ENCODE measurements at places on chromosomes 7 and 10.

DNA sequence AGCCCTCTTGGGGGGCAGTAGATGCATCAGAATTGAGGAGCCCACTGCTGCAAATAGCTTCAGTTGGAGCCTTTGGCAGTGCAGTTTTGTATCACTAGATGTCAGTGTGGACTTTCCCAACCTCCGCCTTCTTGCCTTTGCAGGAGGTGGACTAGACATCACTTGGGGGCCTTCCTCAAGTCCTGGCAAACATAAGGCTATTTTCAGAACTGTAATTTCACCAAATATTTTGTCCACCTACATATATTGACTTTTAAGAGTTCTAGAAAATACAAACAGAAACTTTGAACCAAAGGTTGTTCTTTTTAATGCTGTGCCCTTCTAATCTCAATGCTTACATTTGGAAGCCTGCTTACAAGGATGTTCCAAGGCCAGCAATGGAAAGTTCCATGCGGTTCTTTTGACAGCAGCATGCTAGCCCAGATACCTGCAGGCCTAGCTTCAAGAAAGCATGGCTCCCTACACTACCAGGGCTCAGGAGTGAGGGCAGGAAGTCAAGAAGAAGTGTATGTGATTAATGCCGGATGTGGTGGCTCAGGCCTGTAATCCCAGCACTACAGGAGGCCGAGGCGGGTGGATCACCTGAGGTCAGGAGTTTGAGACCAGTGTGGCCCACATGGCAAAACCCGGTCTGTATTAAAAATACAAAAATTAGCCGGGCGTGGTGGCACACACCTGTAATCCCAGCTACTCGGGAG is 8.0 kb upstream of the ZNRF2 start:
- DNase-seq = peak; percentile 43

- no peak for DNase-seq
These were observed 39.1 kb downstream of the LHPP start for GRCh38 chr10:124500757-124501156.

DNA sequence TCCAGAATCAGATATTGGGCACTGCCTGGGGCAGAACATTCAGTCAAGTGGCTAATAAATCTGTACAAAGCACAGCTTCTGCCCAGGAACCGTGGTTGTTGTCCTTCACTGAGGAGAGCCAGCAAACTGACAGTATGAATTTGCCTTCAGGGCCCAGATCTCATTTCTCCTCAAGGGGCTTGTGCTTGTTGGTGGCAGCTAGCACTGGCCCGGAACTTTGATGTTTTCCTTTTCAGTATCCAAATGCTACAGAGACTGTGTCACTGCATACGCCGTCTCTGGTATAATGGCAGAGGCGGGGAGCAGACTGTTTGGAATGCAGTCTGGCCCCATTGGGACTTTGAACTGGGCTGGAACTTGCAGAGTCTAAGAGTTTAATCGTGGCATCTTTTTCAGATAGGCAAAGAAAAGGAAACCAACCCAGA is 30.4 kb upstream of the ADD3 start:
- DNase-seq = no peak

DNA sequence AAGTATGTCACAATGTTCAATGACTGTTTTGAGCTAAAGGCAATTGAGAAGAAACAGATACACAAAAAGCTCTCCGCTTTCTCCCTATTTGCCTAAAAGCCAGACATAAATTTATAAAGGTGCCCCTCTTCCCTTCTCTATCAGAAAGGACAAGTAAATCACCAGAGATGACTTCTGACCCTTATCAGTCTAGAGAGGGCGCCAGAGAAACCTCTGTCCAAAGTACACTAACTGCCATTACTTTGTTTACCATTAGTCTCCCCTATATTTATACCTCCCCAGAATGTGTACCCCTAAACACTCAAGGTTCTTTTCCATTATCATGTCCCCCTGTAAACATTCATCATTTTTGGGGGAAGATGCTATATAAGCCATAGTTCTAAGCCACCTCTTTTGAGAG is 49.3 kb downstream of the TPK1 start:
- DNase-seq = no peak

- no peak for DNase-seq
These were observed 29.1 kb downstream of the NAPEPLD start for GRCh38 chr7:103119791-103120291.

GRCh38 chr7:48096273-48096672 is 7.2 kb downstream of the UPP1 start:
- no peak for DNase-seq

DNA sequence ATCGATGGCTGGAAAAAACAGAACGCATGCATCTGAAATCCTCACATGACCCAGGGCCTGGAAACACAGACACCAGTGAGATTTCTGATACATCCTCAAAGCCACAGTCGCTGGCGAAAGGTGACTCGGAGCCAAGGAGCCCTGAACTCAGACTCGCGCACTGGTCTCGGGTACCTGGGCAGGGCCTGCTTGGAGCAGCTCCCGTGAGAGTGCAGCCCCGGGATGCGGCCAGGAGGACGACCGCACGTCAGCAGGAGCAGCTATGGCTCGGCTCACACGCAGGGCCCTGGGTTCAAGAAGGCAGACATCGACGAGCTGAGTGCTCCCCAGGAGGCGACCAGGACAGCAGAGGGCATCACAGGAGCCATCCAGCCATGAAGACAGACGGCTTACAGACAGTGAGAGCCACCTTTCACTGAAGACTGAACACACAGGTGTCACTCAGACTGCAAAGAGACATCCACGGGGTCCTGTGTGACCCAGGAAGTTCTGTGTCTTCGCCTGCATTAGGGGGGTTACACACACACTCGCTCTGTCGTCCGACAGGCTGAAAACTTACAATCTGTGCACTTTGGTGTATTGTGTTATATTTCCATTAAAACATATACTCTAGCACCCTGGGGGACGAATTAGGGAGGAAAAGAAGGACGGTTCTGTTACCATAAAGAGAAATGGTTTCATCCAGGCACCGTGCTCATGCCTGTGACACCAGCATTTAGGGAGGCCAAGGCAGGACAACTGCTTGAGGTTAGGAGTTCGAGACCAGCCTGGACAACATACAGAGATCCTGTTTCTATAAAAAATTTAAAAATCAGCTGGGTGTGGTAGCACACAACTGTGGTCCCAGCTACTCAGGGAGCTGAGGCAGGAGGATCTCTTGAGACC is 227.7 kb downstream of the MAD1L1 start:
- no peak for DNase-seq

DNA sequence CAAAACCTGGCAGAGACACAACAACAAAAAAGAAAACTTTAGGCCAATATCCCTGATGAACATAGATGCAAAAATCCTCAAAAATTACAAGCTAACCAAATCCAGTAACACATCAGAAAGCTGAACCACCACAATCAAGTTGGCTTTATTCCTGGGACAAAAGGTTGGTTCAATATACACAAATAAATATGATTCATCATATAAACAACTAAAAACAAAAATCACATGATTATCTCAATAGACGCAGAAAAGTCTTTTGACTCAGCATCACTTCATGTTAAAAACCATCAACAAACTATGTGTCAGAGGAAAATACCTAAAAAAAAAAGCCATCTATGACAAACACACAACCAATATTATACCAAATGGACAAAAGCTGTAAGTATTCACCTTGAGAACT is 283.5 kb downstream of the THSD7A start:
- DNase-seq = no peak

DNA sequence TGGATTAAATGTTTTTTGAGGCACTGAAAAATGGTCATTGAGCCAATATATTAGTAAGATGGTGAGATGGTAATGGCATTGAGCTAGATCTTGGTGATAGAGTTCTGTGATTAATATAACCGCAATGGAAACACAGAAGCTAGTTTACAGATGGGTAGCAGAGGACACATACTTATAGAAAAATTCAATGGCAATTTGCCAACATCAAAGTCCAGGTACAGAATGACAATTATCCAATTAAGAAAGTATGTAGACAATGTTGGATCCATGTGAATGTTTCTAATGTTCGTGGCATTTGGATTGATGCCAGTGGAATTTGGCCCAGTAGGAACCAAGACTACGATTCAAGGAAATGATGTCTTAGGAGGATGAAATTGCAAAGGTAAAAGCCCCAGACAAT is 187.8 kb downstream of the GNAT3 start:
- DNase-seq = no peak

GRCh38 chr10:101602761-101603398 is 14.8 kb downstream of the DPCD start:
- DNase-seq = peak; percentile 86

DNA sequence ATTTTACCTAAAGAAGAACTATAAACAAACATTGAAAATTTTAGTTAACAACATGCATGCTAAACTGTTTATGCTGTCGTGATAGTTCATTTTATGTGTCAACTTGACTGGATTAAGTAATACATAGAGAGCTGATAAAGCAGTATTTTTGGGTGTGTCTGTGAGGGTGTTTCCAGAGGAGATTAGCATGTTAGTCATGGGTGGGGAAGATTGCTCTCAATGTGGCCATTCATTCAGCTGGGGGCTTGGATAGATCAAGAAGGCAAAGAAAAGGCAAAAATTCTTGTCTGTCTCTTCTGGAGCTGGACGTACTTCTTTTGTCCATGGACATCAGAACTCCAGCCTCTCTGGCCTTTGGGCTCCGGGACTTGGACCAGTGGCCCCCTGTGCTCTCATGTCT is 172.9 kb upstream of the SEMA3E start:
- DNase-seq = no peak

DNA sequence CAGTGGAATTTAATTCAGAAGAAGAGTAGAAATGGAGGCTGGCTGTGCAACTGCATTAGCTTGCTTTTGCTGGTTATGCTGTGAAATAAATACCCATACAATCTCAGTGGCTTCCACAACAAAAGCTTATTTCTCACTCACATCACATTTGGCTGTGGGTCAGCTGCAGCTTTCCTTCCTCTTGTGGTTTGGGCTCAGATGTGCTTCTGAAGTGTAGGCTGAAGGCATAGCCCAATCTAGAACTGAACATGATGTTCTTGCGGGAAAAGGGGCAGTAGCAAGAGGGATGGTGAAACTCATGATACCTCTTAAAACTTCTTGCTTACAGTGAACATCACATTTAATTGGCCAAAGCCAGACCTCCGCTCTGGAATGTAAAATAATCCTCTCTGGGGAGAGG is 119.9 kb downstream of the HECW1 start:
- DNase-seq = no peak

- no peak for DNase-seq
These were observed 165.0 kb downstream of the ITGB1 start for GRCh38 chr10:32793033-32793432.

GRCh38 chr7:134865001-134865845 is 85.8 kb downstream of the CALD1 start:
- DNase-seq = peak; percentile 13

DNA sequence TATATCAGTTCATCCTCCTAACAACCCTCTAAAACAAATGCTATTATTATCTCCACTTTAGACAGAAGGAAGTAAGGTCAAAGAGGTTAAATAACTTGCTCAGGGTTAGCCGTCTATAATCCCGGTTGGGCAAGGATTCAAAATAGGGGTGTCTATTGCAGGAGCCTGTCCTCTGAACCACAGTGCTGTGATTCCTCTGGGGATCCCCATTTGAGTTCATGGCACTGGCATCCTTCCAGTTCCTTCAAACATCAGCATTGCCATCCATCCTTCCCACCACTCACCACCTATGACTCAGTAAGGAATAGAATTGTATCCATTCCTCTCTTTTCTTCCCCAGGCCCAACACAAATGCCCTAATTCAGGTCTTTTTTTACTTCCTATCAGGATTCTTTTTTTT is 25.6 kb downstream of the HPS6 start:
- no peak for DNase-seq

- DNase-seq = no peak
These were observed 123.0 kb downstream of the SH2D4B start for GRCh38 chr10:80660736-80661135.

- no peak for DNase-seq
These were observed 104.7 kb downstream of the PARD3 start for GRCh38 chr10:34710391-34710751.

GRCh38 chr7:158956805-158957509 is 100.6 kb downstream of the DYNC2I1 start:
- no peak for DNase-seq

GRCh38 chr10:11178606-11179515 is 161.2 kb downstream of the CELF2 start:
- DNase-seq = peak; percentile 82

GRCh38 chr7:35757574-35757973 is 43.3 kb upstream of the SEPTIN7 start:
- DNase-seq = no peak

DNA sequence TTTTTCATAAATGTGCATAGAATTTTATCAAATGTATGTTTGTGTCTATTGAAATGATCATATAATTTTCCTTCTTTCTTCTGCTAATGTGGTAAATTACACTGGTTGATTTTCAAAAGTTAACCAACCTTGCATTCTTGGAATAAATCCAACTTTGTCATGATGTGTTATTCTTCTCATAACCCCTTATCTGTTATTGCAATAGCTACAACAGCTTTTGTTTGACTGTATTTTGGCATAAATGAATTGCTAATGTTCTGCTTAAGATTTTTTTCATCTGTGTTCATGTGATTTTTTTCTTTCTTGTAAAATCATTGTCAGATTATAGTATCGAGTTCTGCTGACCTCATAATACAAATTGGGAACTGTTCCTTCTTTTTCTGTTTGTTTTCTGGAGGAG is 17.6 kb downstream of the CDH23 start:
- no peak for DNase-seq

DNA sequence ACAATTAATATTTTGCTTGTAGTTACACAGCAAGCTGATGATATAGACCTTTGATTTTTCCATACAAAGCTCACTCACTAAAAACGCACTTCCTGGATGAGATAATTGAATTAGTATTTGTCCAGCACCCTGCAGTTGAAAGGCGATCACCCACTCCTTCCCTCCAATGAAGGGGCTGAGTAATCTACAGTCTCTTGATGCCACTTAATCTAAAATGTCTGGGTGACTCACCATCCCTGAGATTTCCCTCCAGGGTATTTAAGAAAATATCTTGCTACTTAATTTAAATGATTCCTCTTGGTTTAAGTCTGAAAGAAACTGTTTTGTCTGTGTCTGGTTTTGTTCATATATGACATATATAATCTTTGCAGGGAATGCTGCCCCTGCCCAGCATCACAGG is 515.3 kb downstream of the GRID1 start:
- DNase-seq = no peak

DNA sequence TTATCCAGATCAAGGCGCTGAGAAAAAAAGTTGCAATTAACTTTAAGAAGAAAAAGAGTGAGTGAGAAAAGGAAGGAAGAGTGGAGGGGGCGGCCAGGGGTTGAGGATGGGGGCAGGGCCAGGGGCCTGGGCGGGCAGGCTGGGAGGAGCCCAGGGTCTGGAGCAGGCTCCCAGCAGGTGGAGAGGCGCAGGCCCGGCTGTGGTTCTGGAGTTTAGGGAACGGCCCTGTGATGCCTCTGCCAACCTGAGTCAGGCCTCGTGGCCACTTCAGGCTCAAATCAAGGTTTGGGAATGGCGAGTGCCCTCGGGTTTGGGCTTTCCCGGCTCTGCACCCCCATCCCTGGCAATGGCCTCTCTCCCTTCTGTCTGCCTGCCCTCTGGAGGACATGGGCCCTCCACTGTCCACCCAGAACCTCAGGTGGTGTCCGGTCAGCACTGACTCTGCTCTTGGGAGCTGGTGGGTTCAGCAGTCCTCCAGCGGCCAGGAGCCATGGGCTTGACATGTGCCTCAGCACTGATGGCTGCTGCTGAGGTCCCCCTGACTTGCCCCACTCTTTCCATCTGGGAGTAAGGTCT is 41.0 kb upstream of the EMX2 start:
- no peak for DNase-seq

GRCh38 chr10:21417172-21417712 is 108.2 kb downstream of the SKIDA1 start:
- no peak for DNase-seq

- no peak for DNase-seq
These were observed 28.5 kb upstream of the SH2B2 start for GRCh38 chr7:102258073-102258748.

All from activated CD4-positive, alpha-beta T cell treated with anti-CD3 and anti-CD28 coated beads, Interleukin-2, amount 50 U/mL, for 48 hours (primary cell).